ENCODE measurements at places on chromosomes 2 and 18.

GRCh38 chr2:228432116-228432515, 250.6 kb upstream of the SPHKAP start:
- no peak for DNase-seq

DNA sequence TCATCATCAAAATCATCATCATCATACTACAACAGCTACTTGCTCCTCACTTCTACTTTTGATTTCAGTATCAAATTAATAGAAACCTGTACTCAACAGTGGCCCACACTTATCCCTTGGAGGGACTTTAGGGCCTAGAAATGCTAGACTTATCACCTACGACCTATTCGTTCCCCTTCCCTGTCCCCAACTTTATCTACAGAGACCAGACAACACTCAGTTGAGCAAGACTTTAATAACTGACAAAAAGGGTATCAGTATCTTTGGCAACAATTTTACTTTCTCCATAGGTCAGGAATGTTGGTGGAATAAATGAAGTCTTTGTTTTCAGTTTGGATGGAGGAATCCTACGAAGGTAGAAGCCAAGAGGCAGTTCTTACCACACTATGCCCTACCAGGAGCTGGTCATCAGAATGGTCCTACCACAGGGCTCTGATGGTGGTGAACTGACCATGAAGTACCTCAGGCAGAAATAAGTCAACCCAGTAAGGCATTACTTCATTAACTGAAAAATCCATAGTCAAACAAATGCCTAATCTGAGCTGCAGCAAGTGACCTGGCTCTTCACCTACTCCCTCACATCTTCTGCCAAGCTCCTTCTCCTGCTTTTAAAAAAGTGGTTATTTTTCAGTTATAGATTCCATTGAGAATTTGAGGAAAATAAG, 26.6 kb downstream of the MBD2 start:
- DNase-seq, result no peak

- DNase-seq, result no peak
Observed at GRCh38 chr2:26682155-26682554, 10.4 kb upstream of the KCNK3 start.

GRCh38 chr2:64259312-64259711, 115.1 kb upstream of the PELI1 start:
- DNase-seq, result peak; percentile 53

DNA sequence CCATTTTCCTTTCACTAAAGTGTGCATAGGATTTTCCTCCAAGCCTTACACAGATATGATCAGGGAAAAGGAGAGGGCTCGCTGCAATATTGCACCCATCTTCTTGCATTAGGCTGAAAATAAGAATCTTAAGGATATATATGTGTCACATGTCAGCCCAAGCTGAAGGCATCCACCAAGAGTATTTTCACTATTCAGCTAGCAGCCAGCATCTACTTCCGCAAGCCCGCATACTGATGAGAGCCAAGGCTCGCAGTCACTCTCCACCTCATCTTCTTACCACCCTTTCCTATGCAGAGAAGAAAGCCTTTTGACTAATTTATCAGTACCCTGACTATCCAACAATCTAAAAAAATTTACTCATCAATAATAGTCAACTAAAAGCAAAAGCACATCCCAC, 6.1 kb downstream of the TMEM163 start:
- no peak for DNase-seq

DNA sequence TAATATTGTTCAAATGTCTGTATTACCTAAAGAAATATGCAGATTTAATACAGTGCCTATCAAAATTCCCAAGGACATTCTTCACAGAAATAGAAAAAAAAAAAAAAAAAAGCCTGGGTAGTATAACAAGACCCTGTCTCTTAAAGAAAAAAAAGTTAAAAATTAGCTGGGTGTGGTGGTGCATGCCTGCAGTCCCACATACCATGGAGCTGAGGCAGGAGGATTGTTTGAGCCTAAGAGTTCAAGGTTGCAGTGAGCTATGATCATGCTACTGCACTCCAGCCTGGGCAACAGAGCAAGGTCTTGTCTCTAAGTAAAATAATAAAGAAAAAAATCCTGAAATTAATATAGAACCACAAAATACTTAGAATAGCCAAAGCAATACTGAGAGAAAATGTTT, 51.9 kb downstream of the SLC16A14 start:
- no peak for DNase-seq

DNA sequence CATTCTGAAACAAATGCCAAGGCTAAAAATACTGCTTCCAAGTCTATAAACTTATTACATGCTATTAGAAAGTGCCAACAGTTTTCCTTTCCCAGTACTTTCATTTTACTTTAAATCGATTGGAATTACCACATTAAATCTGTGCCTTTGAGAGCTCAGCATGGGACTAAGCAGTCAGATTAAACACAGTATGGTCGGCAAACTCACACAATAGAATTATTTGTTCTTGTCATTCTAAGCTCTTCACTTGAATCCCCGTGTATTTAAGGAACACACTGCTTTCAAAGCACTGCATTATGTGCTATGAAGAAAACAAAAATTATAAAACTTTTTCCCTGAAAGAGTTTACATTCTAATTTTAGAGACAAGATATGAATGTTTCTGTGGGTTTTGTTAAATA, 444.4 kb upstream of the SLC39A10 start:
- DNase-seq, result no peak

DNA sequence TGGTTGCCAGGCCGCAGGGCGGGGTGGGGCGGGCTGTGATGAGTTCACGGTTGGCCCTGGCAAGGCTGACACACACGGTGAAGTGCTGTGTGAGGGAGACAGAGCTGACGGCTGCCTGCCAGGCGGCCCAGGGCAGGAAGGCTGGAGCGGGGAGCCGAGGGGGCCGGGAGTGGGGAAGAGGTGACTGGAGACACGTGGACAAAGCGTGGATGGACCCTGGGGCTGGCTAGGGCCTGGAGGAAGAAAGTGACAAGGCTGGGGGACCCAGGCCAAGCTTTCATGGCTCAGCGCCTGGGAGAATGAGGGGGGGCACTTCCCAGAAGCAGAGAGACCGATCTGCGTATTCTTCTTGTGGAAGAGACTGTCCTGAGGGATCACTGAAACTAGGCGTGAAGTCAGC, 123.2 kb downstream of the DYSF start:
- DNase-seq, result no peak

- no peak for DNase-seq
Observed at GRCh38 chr2:144449028-144449406, 70.9 kb downstream of the ZEB2 start.

DNA sequence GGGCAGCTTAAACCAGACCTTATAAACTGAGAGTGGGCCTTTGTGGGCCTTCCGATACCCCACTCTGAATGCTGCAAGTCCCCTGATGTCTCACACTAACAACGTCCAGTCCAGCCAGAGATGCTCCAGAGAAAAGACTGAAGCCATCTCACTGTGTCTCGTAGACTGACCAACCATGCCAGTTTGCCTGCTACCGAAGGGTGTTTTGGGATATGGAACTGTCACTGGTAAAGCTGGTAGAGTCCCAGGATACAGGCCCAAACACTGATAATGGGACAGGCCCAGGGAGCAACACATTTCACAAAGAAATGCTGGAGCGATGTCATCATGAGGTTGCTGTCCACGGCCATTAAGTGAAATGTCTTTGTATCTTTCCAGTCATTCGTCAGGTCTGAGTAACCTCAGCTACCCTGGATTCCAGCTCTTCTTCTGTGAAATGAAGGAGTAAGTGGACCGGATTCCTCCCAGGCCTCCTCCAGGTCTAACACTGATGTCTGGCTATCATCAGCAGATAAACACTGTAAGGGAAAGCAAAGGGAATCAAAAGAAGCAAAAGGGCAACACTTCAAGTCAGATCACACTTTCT, 81.6 kb downstream of the SLC5A7 start:
- no peak for DNase-seq

DNA sequence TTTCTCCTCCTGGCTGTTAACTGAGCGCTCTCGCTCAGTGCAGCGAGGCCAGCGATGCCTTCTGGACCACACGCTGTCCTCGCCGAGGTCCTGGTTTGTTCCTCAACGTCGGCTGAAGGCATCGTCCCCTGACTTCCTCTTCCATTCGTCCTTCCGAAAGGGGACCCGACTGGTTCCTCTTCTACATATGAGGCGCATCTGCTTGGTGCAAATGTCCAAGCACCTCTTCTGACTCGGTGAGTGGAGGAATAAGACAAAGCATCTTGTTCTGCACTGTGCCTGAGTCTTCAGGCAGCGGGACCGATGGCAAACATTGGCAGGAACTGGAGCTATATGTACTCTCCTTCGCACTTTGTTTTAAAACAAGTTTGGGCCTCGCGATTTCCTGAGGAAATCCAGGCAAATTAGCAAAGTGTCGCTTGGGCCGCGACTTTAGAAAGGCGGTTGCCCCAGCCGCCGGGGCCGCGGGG, 621 bp upstream of the KCNS3 start:
- no peak for DNase-seq

- no peak for DNase-seq
Observed at GRCh38 chr18:76452357-76452756, 42.7 kb downstream of the ZNF516 start.

DNA sequence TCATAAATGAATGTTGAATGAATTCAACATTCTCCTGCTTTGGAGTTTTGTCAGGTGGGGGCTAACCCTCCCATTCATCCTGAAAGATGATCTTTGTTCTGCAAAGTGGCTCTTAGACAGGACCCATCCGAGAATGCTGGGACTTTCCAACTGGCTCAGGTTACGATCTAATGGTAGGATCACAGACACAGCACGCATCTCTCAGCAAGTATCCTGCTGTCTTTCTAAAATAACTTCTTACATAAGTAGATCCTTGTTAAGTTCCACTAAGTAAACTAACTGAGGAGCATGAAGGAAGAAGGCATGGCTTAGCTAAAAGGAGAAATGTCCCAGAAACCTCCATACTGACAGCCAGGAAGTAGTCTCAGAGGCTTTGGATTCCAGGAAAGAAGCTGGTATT, 23.7 kb downstream of the CYP27A1 start:
- DNase-seq, result no peak

- DNase-seq, result no peak
Observed at GRCh38 chr2:127661072-127661649, 14.2 kb downstream of the LIMS2 start.

GRCh38 chr18:8616028-8616401, 6.8 kb downstream of the RAB12 start:
- no peak for DNase-seq
